ENCODE measurements at places on chromosomes 3 and 15. TPM values are rescaled to one million over a fixed set of nuclear protein-coding genes. Genes with fewer than 3 reads are reported as not detected.

CIDEC gene
- 2.9 TPM for total RNA-seq

DNA sequence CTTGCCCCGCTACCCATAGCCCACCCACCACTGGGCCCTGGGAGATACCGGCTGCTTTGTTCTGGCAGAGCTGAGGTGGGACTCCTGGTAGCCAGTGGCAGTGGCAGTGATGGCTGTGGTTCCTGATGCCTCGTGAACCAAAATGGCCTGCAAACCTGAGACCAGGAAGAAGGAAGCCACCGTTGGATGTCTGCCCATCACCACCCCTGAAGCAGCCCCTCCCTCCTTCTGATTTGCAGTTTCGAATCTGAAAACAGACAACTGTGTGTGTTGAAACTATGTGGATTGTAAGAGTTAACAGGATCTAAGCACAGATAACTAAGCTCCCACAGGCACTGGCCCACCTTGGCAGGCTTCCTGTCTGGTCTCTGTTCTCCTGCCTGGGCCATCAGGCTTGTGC lies 66.6 kb downstream of the NUP210 start:
- DNase-seq = no peak

GRCh38 chr3:102661707-102662497 lies 227.1 kb downstream of the ZPLD1 start:
- no peak for DNase-seq

DNA sequence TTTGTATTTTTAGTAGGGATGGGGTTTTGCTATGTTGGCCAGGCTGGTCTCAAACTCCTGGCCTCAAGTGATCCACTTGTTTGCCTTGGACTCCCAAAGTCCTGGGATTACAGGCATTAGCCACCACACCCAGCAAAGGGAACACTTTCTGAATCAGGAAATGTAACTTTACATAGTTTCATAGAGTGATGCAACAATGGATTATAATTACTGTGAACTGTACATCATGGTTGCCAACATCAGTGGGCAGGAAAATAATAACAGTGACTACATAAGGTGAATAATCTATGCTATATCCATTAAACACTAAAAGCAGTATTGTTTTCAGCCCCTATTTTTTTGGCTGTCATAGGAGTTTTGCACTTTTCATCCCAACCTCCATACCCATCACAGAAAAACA lies 5.0 kb upstream of the KPNA1 start:
- no peak for DNase-seq
